ENCODE measurements at places on chromosomes 3 and 15.

GRCh38 chr15:55007561-55007960 lies 189.2 kb downstream of the RSL24D1 start:
- no peak for DNase-seq

GRCh38 chr3:121075191-121075590 lies 167.2 kb downstream of the STXBP5L start:
- no peak for DNase-seq

- no peak for DNase-seq
Measured at GRCh38 chr3:27670619-27671018, 51.5 kb downstream of the EOMES start.

GRCh38 chr3:195160257-195160898 lies 110.6 kb downstream of the XXYLT1 start:
- no peak for DNase-seq

DNA sequence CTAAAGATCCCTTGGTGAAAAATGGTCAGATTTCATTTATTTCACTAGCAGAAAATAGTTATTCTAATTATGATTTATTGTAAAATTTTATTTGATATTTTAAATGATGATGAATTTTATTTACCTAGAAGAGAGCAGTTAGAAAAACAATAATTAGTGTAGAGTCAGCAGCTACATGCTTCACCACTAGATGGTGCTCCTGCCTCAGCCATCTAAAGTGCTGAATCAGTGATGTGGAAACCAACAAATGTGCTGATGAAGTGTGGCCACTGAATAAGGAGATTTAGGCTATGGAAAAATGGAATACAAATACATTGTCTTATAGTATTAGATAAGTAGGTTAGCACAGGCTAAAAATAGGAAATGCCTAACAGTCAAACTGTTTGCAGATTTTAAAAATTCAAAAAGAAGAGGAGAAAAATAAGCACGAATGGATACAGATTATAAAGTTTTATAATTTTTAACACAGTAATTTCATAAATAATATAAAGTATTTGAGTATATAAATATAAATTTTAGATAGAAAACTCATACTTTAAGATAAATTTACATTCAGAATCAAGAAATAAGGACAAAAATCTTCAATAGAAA lies 109.8 kb downstream of the PPP2R3A start:
- DNase-seq = peak; percentile 4

DNA sequence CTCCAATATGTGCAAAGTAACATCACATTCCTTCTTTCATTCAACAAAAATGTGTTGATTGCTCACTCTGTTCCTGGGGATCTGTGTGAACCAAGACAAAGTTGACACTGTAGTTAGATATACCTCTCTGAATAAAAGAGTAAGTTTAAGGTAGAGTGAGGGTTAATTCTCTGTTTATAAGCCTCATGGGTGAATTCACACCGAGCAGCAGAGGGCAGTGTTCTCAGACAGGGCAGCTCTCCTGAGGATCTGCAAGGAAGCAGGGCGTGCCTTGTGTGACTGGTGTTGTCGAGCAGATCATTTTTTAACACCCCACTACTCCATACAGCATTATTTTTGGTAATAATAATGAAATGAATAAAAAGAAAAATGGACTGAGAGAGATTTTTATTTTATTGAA lies 34.4 kb downstream of the PAQR9 start:
- no peak for DNase-seq

- DNase-seq = no peak
Measured at GRCh38 chr3:194447161-194447560, 39.6 kb downstream of the ATP13A3 start.

- DNase-seq = no peak
Measured at GRCh38 chr3:94251566-94251965, 188.7 kb downstream of the NSUN3 start.

- no peak for DNase-seq
Measured at GRCh38 chr15:55683376-55683775, 59.6 kb downstream of the PRTG start.

DNA sequence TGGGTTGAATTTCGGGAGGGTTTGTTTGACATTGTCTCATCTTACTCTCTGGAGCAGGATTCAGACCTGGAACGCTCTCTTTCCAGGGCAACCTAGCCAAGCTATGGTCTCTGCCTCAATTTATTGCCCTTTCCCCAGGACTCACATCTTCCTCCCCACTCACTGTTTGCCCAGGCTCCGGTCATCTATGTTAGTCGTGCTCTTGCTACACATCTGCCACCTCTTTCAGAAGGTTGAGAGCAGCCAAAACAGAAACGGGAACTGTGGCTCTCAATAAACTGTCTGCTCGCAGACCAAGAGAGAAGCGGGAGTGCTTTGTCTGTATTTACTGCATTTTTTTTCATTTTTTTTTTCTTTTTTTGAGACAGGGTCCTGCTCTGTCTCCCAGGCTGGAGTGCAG lies 81.6 kb downstream of the ST6GAL1 start:
- no peak for DNase-seq

- no peak for DNase-seq
Measured at GRCh38 chr15:66429546-66429945, 42.8 kb downstream of the MAP2K1 start.
